ENCODE measurements at places on chromosomes 6 and 20.

GRCh38 chr20:53691060-53691810 lies 97.6 kb upstream of the ZNF217 start:
- no peaks in the 10 kb centered on the region for H3K36me3 ChIP-seq
- DNase-seq: no peak
- no peaks in the 10 kb centered on the region for H3K27me3 ChIP-seq
- no peak overlapping the region for H3K4me3 ChIP-seq

DNA sequence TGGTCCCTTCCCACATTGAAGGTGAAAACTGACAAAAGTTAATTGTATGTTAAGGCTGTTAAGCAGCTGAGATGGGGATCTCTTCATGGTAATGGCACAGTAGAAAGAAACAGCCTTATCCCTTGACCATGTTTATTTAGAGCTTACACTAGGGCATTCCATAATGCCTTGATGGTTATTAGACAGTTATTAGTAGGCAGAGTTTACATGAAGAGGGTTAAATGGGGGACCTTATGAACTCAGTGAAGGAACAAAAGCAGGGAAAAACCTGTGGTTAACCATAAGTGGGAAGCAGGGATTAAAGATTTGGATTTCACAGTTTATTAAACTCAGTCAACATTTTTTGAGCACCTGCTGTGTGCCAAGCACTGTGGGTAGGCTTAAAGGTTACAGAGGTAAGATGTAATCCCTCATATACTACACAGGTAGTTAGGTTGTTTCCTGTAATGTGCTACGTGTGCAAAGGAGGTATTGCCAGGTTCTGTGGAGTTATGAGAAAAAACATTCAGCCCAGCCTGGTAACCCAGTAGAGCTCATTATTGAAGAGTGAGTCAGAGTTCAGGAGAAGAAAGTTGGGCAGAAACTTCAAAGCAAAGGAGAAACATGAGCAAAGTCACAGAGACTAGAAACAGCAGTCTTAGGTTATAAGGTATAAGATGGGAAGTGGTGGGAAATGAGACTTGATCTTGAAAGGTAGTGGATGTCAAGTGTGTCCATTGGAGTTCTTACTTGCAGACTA lies 32.3 kb upstream of the GNRH2 start:
- DNase-seq: no peak
- H3K27me3 ChIP-seq: no peaks in the 10 kb centered on the region
- H3K36me3 ChIP-seq: peaks cover 14% of the 10 kb centered on the region
- no peak overlapping the region for H3K27ac ChIP-seq
- H3K4me3 ChIP-seq: no peak overlapping the region
- H3K4me1 ChIP-seq: peaks cover 3% of the 10 kb centered on the region

- peaks cover 2% of the 10 kb centered on the region for H3K4me1 ChIP-seq
- no peak overlapping the region for H3K4me3 ChIP-seq
- H3K27me3 ChIP-seq: no peaks in the 10 kb centered on the region
- no peak overlapping the region for H3K27ac ChIP-seq
Measured at GRCh38 chr6:138817799-138818198, 21.9 kb downstream of the ECT2L start.

- no peak overlapping the region for H3K4me3 ChIP-seq
- no peaks in the 10 kb centered on the region for H3K27me3 ChIP-seq
- H3K4me1 ChIP-seq: peaks cover 17% of the 10 kb centered on the region
- H3K36me3 ChIP-seq: peaks cover 25% of the 10 kb centered on the region
- no peak overlapping the region for H3K27ac ChIP-seq
- no peak for DNase-seq
Measured at GRCh38 chr6:35042031-35042815, 98.9 kb downstream of the TCP11 start.

DNA sequence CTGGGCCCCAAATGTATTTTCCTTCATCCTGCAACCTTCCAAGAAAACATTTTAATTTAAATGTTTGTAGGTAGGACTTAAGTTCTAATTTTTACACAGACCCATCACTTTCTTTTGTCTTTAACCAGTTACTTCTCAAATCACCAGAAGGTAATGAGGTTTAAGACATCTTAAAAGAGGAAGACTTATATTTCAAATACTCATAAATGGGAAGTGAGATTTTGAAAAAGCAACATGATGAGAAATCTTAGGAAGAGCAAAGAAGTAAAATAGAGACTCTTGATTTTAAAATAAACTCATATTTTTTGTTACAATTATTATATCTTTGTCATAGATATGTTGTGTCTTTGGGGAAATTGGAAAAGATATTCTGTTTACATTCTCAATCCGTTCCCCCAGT lies 82.3 kb downstream of the SYNE1 start:
- no peak overlapping the region for H3K27ac ChIP-seq
- H3K27me3 ChIP-seq: peaks cover 10% of the 10 kb centered on the region
- H3K4me1 ChIP-seq: no peaks in the 10 kb centered on the region
- no peak for DNase-seq
- H3K36me3 ChIP-seq: no peaks in the 10 kb centered on the region

GRCh38 chr6:81575442-81575841 lies 177.0 kb downstream of the TENT5A start:
- no peak overlapping the region for H3K27ac ChIP-seq
- no peak for DNase-seq
- H3K36me3 ChIP-seq: no peaks in the 10 kb centered on the region
- H3K4me3 ChIP-seq: no peak overlapping the region

GRCh38 chr6:71203206-71203605 lies 85.4 kb upstream of the OGFRL1 start:
- H3K4me3 ChIP-seq: no peak overlapping the region
- no peak overlapping the region for H3K27ac ChIP-seq
- no peaks in the 10 kb centered on the region for H3K36me3 ChIP-seq
- DNase-seq: no peak

DNA sequence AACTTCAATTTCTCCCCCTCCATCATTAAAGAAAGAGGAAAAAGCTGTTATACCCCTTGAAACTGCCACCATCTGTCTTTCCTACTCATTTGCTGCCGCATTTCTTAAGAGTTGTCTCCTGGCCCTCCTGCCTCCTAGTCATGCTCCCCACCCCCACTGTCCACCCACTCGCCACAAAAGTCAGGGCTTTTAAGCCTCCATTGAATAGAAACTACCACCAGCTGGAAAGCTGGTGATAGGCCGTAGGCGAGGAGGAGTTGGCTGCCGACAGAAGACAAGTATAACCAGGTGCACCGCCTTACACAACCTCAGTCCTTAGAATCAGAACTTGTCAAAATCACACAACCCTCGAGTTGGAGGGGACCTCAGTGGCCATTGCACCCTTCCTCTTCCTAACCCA lies 67.6 kb downstream of the B3GAT2 start:
- no peaks in the 10 kb centered on the region for H3K4me1 ChIP-seq
- H3K27me3 ChIP-seq: no peaks in the 10 kb centered on the region

DNA sequence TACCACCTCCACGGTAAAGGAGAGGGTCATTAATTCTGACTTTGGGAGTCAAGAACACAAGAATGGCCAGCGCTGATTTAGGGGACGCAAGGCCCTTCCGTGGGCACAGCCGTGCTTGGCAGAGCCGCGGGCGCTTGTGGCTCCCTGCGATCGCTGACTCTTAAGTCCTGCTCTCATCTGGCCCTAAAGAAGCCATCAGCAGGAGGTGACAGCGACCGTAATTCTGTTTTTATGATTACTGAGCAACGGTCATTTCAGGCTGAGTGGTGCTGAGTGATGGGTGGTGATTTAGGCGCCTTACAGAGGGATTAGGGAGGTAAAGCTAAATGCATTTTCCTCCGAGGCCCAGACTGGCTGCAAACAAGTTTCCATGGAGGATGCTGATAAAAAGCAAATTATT lies 364.6 kb upstream of the SULF2 start:
- no peaks in the 10 kb centered on the region for H3K4me1 ChIP-seq
- DNase-seq: no peak
- H3K4me3 ChIP-seq: no peak overlapping the region
- no peak overlapping the region for H3K27ac ChIP-seq
- peaks cover 9% of the 10 kb centered on the region for H3K27me3 ChIP-seq

- peak overlapping the region; percentile 90 for H3K27ac ChIP-seq
- H3K4me1 ChIP-seq: peaks cover 59% of the 10 kb centered on the region
- peaks cover 9% of the 10 kb centered on the region for H3K27me3 ChIP-seq
- H3K4me3 ChIP-seq: peak overlapping the region; percentile 92
- peak; percentile 63 for DNase-seq
- H3K36me3 ChIP-seq: peaks cover 7% of the 10 kb centered on the region
Measured at GRCh38 chr6:28980852-28981430, 24.2 kb downstream of the ZNF311 start.

GRCh38 chr6:5442916-5443315 lies 181.6 kb downstream of the FARS2 start:
- H3K27me3 ChIP-seq: no peaks in the 10 kb centered on the region
- H3K4me3 ChIP-seq: no peak overlapping the region
- H3K36me3 ChIP-seq: no peaks in the 10 kb centered on the region
- no peak overlapping the region for H3K27ac ChIP-seq

DNA sequence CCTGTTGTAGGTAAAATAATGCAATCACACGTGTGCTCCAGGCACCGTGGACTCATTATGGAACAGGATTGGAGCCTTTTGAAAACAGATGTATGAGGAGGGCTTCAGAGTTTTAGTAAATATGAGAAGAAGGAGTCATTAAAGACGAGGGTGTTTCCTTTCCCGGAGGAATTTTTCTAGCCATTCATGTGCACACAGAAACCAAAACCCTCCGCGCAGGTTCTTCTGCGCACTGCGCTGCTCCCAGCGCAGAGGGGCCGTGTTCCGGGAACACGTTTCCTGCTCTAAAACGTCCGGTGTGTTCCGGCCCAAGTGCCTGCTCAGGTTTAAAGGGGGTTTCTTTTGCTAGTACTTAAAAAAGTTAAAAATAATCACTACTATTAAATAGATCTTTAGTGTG lies 11.6 kb downstream of the GPR31 start:
- no peaks in the 10 kb centered on the region for H3K27me3 ChIP-seq
- H3K27ac ChIP-seq: no peak overlapping the region
- no peak for DNase-seq
- H3K36me3 ChIP-seq: no peaks in the 10 kb centered on the region
- no peak overlapping the region for H3K4me3 ChIP-seq
- no peaks in the 10 kb centered on the region for H3K4me1 ChIP-seq

DNA sequence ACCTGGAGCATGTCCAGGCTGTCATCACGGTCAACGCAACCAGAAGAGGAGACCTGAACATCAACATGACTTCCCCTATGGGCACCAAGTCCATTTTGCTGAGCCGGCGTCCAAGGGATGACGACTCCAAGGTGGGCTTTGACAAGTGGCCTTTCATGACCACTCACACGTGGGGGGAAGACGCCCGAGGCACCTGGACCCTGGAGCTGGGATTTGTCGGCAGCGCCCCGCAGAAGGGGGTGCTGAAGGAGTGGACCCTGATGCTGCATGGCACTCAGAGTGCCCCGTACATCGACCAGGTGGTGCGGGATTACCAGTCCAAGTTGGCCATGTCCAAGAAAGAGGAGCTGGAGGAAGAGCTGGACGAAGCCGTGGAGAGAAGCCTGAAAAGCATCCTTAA lies 49.5 kb downstream of the BFSP1 start:
- no peaks in the 10 kb centered on the region for H3K4me1 ChIP-seq
- no peak for DNase-seq
- H3K27me3 ChIP-seq: peaks cover 6% of the 10 kb centered on the region
- no peak overlapping the region for H3K4me3 ChIP-seq
- H3K27ac ChIP-seq: no peak overlapping the region

GRCh38 chr6:156686301-156686994 lies 90.7 kb upstream of the ARID1B start:
- no peaks in the 10 kb centered on the region for H3K27me3 ChIP-seq
- no peaks in the 10 kb centered on the region for H3K36me3 ChIP-seq
- H3K4me1 ChIP-seq: peaks cover 17% of the 10 kb centered on the region
- peak overlapping the region; percentile 97 for H3K4me3 ChIP-seq
- no peak for DNase-seq

DNA sequence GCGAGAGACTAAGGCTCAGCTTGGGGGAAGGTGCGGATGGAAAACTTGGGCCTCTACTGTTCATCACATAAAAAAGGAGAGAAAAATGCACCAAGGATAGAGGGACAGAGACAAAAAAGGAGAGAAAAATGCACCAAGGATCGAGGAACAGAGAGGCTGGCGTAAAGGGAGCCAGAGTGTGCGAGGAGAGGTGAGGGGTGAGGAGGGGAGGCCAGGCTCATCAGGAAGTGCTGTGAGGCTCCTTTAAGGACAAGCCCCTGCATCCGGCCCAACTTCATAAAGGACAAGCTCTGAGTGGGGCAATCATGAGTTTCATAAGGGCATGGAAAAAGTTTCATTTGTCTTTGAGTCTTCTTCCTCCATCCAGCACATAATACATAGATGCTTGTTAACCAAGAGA lies 117.2 kb upstream of the NXT1 start:
- H3K27ac ChIP-seq: no peak overlapping the region
- peaks cover 21% of the 10 kb centered on the region for H3K27me3 ChIP-seq
- H3K36me3 ChIP-seq: peaks cover 8% of the 10 kb centered on the region
- DNase-seq: no peak
- H3K4me1 ChIP-seq: peaks cover 2% of the 10 kb centered on the region
- H3K4me3 ChIP-seq: no peak overlapping the region

- DNase-seq: no peak
- H3K4me1 ChIP-seq: peaks cover 10% of the 10 kb centered on the region
- no peaks in the 10 kb centered on the region for H3K36me3 ChIP-seq
- no peak overlapping the region for H3K27ac ChIP-seq
- no peak overlapping the region for H3K4me3 ChIP-seq
- no peaks in the 10 kb centered on the region for H3K27me3 ChIP-seq
Measured at GRCh38 chr20:41407607-41408006, 41.0 kb upstream of the EMILIN3 start.

DNA sequence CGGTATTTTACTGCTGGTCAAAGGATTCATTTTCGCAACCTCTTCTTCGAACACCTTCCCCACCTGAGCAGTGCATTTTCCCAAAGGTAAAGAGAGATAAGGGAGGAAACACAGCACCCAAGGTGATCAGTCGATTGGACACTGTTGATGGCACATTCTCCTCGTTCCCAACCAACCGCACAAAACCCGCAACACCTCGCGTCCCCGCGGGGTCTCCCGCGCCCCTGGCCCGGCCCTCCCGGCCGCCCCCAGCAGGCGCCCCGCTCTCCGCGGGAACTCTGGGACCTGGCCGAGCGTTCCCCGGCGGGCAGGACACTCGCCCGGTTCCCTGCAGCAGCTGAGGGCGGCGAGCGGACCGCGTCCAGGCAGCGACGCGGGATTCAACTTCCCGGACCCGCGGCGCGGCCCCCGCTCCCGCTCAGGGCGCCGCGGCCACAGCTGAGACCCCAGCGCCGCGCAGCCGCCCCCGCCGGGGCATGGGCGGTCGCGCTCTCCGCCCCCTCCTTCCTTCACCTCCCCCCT lies 506 bp downstream of the RGS17 start:
- no peak for DNase-seq
- H3K27ac ChIP-seq: no peak overlapping the region
- H3K36me3 ChIP-seq: no peaks in the 10 kb centered on the region
- peak overlapping the region; percentile 85 for H3K4me3 ChIP-seq

DNA sequence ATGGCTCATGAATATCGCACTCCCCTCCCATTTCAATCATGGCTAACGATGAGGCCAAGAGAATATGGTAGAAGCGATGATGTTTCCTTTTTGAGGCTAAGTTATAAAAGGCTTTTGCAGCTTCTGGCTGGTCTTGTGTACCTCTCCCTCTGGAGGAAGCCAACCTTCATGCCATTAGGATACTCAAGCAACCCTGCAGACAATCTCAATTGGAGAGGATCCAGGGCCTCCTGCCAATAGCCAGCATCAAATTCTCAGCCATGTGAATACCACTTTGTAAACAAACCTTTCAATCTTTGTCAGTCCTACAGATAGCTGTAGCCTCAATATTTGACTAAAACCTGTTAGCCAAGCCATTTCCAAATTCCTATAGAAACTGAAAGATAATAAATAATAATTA lies 738.4 kb downstream of the KIF16B start:
- no peaks in the 10 kb centered on the region for H3K36me3 ChIP-seq
- DNase-seq: no peak
- H3K4me3 ChIP-seq: no peak overlapping the region
- no peaks in the 10 kb centered on the region for H3K27me3 ChIP-seq
- no peak overlapping the region for H3K27ac ChIP-seq

GRCh38 chr6:46655803-46656202 lies 3.0 kb downstream of the SLC25A27 start:
- H3K4me1 ChIP-seq: peaks cover 12% of the 10 kb centered on the region
- H3K27ac ChIP-seq: no peak overlapping the region
- DNase-seq: no peak
- no peaks in the 10 kb centered on the region for H3K36me3 ChIP-seq

All from naive thymus-derived CD8-positive, alpha-beta T cell (primary cell).